Stimulated activated CD4-positive, alpha-beta T cell treated with anti-CD3 and anti-CD28 coated beads, TNF-alpha, amount 100 ng/mL, for 4 hours (primary cell): ENCODE measurements at places on chromosomes 13 and 19.

- no peak for DNase-seq
Measured at GRCh38 chr13:94224670-94225069, 254.8 kb downstream of the DCT start.

DNA sequence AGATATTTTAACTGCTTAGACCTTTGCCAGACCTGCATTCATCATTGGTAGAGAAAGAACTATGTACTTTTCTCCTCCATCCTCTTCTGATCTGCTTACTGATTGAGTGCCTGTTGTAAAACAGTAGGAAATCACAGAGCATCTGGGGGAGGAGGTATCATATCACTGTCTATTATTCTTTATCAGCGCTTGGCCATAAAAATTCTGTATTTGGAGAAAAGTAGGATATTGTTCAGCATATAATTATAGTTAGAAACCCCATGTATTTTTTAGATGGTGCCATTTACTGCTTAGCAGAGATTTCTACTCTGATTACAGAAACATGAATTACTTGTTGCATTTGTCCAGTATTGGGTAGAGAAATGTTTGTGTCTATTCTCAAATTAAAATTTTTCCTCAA, 62.4 kb downstream of the URI1 start:
- DNase-seq, result no peak

DNA sequence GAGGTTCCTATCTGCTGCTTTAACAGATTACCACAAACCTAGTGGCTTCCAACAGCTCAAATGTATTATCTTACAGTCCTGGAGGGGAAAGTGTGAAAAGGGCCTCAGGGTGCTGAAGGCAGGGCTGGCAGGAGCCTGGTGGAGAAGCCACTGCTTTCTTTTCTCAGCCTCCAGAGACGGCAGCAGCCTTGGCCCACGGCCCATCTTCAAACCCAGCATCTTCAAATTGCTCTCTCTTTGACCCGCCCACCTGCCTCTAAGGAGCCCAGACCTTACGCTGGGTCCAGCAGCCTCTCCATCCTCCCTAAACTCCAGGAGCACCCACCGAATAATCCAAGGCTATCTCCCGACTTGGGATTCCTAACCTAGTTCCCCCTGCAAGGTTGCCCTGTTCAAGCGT, 35.6 kb downstream of the C13orf46 start:
- DNase-seq, result no peak

- DNase-seq, result no peak
Measured at GRCh38 chr13:43054803-43055802, 31.7 kb downstream of the DNAJC15 start.

DNA sequence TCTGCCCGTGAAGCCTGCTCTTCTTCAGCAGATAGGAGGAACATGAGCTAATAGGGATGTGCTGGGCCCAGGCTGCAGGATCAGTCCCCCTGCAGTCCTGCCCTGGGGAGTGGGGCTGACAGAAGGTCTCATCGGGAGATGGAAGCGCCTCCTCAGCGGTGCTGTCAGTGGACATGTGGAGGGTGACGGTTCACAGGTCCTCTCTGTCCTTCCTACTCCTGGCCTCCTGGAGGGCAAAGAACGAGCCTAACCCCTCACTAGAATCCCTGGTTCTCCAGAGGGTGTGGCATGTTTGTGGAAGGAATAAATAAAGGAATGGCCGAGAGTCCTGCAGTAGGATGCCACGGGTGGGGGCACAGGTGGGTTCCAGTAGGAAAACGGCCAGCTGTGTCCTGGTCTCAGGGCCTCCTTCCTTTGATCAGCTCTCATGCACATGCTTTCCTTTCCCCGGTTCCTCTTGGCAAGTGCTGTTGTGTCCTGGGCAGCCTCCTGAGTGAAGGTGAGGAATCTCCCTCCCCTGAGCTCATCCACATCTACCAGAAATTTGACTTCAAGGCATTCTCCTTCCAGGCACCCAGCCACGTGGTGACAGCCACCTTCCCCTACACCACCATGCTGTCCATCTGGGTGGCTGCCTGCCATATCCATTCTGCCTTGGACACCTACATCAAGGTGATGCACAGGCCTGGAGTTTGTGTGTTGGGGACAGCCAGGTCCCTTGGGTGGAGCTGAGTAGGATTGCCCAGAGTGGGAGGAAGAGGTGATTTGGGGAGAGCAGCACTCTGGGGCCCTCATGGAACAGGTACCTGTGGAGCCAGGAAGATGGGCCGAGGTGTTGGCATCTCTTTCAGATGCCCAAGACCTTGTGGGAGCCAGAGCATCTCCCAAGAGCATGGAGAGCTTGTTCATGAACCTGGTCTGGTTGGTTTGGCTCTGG, 28.6 kb upstream of the ZNF492 start:
- no peak for DNase-seq
